ENCODE measurements at places on chromosomes 3 and 15.
A peak's percentile ranks its signal among the peaks of the same experiment; 100 is the strongest.

- no peak for DNase-seq
These were observed 30.2 kb upstream of the CRBN start for GRCh38 chr3:3209714-3210113.

DNA sequence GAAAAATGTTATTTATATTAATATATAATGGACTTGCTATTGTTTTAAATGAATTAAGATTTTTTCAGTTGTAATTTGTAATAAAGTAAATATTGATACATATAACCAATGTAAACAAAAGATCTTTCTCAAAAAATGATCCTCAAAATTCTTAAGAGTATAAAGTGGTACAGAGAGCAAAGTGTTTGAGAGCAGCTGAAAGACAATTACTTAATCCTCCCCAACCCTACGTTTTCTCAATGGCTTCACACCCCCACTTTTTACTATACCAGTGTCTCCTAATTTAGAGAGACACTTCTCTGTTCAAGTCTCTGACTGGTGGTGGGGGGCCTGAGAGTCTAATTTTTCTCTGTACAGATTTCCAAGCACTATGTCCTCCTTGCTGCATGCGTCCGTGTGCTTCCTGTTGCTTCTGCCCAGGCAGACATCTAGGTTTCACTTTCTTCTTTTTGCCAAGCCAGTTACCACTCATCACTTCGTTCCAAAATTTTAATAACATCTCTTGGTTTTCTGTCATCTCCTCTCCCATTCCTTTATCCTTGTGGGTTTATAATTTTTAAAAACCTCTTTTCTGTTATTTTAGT, 276.3 kb upstream of the DNAJC19 start:
- no peak for DNase-seq

GRCh38 chr15:39695793-39696192, 86.8 kb downstream of the FSIP1 start:
- DNase-seq, result no peak

GRCh38 chr3:138348754-138349739, 668 bp downstream of the MRAS start:
- DNase-seq, result peak; percentile 19

GRCh38 chr3:179881791-179882190, 154.9 kb downstream of the PEX5L start:
- DNase-seq, result no peak

DNA sequence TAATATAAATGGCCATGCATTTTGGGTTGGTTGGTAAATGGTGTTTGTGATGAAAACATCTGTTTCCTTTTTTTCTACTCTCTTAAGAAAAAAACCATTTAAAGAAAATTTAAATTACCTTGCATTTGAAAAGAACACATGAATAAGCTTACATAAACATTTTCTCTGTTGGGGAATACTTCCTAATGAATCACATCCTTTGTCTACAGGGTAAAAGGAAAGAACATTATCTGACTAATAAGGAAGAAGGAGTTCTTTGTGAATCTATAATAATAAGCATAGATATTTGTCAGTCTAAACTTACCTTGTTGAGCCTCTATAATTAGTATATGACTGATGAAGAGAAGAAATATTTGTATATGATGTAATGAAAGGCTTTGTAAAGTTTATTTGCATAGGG, 254.1 kb upstream of the ZNF717 start:
- DNase-seq, result no peak

DNA sequence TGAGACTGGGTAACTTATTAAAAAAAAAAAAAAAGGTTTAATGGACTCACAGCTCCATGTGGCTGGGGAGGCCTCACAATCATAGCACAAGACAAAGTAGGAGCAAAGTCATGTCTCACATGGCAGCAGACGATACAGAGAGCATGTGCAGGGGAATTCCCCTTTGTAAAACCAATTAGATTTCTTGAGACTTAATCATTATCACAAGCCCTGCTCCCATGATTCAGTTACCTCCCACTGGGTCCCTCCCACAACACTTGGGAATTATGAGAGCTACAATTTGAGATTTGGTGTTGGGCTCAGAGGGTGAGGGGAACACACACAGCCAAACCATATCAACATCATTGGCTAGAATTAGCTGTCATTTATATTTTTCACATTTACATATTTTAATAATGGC, 221.0 kb downstream of the RSRC1 start:
- peak; percentile 76 for DNase-seq

DNA sequence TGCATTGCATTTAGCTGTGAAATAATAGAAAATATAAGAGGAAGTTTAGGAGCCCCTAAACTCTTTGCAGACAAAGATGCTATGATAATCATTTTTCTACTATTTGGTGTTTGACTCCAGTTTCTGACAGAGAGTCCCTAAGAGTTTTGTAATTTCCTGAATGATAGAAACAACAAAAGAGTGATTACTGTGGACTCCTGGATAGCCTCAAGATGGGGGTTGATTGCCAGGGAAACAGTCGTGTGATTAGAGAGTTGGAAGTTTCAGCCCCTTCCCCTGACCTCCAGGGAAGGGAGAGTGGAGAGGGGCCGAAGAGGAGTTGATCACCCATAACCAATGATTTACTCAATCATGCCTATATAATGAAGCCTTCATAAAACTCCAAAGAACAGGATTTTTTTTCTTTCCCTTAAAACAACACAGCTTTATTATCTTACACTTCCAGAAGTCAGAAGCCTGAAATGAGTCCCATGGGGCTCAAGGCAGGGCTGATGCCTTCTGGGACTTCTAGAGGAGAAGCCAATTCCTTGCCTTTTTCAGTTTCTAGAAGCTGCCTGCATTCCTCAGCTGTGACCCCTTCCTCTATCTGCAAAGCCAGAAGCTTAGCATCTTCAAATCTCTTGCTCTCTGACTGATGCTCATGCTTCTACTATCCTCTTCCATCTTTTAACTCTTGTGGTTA, 292.3 kb upstream of the ZPLD1 start:
- DNase-seq, result no peak

DNA sequence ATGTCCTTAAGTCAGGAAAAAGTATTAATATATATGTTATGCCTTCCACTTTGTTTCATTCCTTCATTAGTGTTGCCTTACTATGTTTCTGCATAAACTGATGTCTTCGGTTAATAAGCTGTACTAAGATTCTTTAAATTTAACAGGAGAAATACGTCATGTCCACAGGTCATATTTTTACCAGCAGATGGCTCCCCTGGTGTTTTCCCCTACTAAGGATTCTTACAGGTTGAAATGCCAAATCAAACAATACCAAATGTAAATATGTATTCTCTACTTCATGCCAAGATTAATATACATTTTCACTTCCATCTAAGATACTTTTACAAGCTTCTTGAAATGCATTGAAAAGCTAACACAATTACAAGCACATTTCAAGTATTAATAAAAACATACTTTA, 1602.1 kb downstream of the SI start:
- DNase-seq, result no peak

DNA sequence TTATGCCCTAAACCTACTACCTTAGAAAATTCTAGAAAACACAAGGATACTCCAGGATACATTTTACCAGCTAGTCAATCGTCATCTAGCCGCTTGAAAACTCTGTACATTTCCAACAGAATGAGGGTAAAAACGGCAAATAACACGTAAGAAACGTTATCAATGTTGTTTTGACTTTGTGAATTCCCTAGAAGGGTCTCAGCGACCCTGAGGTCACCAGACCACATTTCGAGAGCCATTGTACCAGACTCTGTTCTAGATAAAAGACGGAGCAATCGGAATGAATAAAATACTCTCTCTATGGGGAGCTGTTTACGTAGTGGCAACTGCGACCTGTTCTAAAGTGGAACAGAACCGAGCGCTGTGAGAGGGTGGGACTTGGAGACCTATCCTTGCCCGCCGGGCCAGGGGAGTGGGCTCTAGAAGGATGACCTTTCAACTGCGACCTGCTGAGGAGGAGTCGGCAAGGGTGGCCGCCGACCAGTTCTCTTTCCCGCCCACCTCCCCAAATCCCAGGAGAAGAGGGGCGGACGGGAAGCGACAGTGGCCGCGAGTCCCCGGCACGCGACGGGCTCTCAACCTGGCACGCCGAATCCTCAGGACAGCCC, 778 bp upstream of the AP4E1 start:
- no peak for DNase-seq

GRCh38 chr3:187902041-187902471, 156.8 kb upstream of the BCL6 start:
- DNase-seq, result no peak

- DNase-seq, result no peak
These were observed 374.2 kb upstream of the BCHE start for GRCh38 chr3:166211451-166211850.

GRCh38 chr3:22977650-22978289, 225.4 kb upstream of the UBE2E2 start:
- DNase-seq, result no peak

- no peak for DNase-seq
These were observed 5.2 kb downstream of the TPRA1 start for GRCh38 chr3:127585163-127585812.

DNA sequence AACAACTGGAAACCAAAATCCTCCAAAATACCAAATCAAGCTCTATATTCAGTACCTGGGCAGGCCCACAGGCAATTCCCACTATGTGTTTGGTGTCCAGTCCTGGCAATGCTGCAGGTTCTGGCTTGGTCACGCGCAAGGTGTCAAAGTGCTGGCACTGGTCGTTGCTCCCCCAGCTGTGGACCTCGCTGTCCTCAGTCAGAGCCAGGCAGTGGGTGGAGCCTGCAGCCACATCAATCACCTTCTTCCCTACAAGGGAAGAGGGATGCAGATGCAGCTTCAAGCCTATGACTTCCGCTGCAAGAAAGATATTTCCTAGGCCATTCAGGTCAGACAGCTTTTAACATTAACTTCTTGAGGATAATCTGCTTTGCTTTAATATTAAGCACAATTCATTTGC, 61.3 kb downstream of the HERC2 start:
- no peak for DNase-seq

- peak; percentile 34 for DNase-seq
These were observed 62.7 kb upstream of the CCR4 start for GRCh38 chr3:32888739-32889138.

GRCh38 chr3:140176526-140176925, 241.5 kb downstream of the CLSTN2 start:
- DNase-seq, result no peak

GRCh38 chr3:11514191-11514821, 129.4 kb downstream of the VGLL4 start:
- peak; percentile 78 for DNase-seq

GRCh38 chr3:156492801-156493261, 62.1 kb downstream of the SSR3 start:
- no peak for DNase-seq

DNA sequence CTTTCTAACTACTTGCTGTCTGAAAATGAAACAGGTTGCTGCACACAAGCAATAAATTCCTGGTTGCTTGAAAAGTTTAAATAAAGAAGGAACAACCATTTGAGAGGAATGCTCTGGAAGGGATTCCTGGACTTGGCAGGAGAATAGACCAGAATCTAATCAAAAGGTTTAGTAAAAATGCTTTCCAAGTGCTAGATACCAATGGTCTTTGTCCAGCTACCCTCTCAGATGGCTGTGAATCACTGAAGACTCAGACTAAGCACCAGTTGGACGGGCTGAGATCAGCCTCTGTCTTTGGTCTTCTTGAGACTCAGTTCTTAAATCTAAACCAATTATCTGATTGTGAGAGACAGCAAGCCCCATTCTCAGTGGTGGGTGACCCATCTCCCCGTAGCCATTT, 27.7 kb upstream of the LPP start:
- DNase-seq, result no peak

DNA sequence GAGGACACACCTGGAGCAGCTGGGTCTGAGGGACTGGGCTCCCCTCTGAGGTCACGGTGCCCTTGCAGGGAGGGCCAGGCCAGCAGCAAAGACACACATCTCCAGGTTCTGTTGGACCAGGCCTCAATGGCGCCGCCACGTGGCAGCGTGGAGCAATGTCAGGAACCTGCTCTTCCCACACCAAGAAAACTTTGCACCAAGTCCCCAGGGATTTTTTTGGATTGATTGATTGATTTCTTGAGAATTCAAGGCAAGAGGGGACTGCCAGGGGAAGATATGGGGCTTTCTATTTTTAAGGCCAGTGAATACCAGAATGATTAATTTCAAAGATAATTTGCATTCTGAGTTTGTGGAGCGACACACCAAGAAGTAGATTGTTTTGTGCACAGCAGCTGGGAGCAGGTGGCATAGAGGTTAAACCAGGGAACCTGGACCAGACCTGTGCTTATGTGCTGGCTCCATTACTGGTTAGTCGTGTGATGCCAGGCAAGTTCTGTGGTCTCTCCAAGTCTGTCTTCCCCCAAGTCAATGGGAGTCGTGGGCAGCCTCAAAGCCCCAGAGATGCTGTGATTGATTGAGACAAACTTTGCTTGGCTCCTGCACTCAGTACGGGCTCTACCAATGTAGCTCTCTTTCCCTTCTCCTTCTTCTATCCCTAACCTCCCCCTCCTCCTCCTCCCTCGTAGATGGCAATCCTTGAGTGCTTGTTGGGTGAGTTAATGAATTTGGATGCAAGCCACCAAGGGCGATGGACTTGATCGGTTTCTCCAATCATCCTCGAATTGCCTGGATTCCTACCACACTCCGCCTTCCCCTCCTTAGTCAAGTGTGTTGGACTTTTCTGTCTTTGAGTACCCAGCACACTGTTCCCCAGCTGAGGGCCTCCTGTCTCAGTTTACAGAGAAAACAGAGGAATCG, 96.2 kb upstream of the TRPM1 start:
- DNase-seq, result peak; percentile 64

GRCh38 chr15:74384881-74385643, 17.6 kb upstream of the CYP11A1 start:
- peak; percentile 27 for DNase-seq

GRCh38 chr3:48474619-48475018, 28.1 kb downstream of the ATRIP start:
- DNase-seq, result no peak

- DNase-seq, result no peak
These were observed 226.2 kb upstream of the TP63 start for GRCh38 chr3:189404797-189405484.

- no peak for DNase-seq
These were observed 12.2 kb upstream of the VEPH1 start for GRCh38 chr3:157515398-157515797.

GRCh38 chr3:55630921-55631299, 143.8 kb upstream of the WNT5A start:
- DNase-seq, result no peak

DNA sequence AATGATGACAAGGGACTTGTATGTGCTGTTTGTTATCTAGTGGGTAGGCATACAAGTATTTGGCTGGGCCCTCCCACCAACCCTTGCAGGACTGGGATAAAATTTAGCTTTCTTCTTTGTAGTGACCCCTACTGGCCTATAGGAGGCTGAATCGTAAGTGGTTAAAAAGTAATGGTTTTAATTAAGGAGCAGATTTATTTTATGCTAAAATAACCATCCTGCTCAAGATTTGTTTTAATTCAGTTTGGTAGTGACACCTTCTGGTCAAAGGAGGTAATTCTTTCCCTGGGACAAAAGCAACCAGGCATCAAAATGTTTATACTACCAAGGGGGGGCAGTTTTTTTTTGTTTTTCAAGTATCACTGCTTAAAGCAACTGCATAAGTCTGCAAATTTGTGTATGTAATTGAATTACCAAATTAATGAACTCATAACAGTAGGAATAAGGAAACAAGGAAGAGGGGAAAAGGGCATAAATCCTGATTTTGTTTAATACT, 70.7 kb downstream of the TOP2B start:
- peak; percentile 64 for DNase-seq

GRCh38 chr15:88909956-88910831, 3.0 kb downstream of the MFGE8 start:
- no peak for DNase-seq

GRCh38 chr15:74809242-74809641, 3.4 kb upstream of the LMAN1L start:
- DNase-seq, result no peak

Data from inflammatory macrophage (primary cell).